ENCODE measurements at places on chromosomes 4 and X.

DNA sequence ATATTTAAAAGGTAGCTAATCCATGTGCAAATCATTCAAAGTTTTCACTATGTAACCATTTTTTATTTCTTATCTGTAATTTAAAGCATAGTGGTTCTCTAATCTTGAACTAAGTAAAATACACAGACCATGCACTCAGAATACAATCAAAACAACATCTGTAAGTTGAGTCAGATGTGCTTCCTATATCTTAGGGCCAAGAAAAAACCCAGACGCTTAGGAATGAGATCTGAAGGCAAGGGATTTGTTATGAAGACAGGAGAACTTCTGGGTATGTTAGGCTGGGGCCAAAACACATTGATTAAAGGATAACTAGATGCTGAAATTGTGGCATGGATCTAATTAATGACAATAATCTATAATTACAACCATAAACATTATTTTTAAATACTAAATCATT lies 120.3 kb downstream of the PDE5A start:
- no peak for DNase-seq

DNA sequence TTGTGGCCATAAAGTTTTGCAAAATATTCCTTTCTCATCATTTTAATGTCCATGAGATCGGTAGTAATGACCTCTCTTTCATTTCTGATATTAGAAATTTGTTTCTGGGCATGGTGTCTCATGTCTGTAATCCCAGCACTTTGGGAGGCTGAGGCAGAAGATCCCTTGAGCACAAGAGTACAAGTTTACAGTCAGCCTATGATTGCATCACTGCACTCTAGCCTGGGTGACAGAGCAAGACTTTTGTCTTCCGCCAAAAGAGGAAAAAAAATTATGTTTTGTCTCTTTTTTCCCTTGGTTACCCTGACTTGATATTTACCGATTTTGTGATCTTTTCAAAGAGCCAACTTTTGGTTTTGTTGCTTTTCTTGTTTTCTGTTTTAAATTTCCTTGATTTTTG lies 10.8 kb upstream of the NKAP start:
- no peak for DNase-seq

GRCh38 chrX:1502241-1502640 lies 34.7 kb downstream of the P2RY8 start:
- DNase-seq: no peak

- no peak for DNase-seq
Measured at GRCh38 chr4:105472871-105473323, 965 bp downstream of the PPA2 start.

- no peak for DNase-seq
Measured at GRCh38 chrX:96835660-96836289, 47.9 kb upstream of the RPA4 start.

DNA sequence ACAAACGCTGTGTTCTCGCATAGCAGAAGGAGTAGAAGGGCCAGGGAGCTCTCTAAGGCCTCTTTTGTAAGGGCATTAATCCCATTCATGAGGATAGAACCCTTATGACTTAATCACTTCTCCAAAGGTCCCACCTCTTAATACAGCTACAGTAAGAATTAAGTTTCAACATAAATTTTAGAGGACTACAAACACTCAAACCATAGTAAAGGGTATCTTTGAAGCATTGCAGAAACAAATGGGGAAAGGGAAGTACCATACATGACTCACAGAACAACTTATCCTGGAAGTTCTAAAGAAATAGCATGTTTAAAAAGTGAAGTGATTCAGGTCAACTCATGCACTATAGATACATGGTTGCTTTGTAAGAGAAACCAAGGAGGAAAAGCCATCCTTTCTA lies 680.8 kb downstream of the RPA4 start:
- DNase-seq: no peak

DNA sequence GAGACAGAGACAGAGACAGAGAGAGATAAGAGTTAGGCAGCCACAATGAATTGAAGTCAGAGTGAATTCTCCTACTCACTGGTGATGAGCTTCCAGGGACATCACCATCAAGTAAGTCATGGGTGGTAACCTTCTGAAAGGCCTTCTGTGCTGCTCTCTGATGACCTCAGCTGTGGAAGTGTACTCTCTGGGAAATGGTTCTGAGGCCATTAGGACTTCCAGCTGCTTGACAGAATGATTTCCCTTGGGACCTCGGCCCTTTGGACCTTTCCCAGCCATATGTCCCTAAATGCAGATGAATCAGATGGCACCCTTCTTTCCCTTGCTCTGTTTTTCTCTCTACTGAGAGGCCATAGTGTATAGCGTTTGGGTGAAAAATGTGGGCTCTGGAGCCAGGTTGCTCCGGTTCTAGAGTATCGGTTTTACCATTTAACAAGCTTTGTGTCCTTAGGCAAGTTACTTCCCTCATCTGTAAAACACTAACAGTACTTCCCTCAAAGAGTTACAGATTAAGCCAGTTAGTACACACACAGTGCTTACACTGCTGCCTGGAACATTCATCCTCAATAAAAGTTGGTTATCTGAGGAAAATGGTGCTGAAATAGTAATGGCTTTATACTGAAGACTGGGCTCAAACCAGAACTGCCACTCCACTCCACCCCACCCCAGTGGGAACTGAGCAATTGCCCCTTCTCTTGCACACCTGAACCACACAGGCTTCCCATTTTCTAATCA lies 7.6 kb downstream of the SEPTIN11 start:
- DNase-seq: no peak

DNA sequence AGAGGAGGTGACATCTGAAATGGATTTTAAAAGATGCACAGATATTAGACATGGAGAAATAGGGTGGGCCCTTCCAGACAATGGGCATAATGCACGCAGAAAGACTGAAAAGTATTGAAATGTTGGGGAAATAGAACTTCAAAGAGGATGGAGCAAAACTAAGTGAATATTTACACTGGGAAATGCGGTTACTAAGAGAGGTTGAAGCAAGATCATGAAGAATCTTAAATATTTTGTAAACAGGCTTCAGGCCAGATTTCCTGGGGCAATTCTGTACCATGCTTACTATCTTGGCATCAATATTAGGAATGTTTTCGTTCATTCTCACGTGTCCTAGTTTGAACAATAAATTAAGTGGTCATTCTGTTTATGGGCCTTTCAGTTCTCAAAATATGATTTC lies 216.3 kb downstream of the ADAMTS3 start:
- DNase-seq: no peak

GRCh38 chrX:5084279-5084678 lies 1144.4 kb downstream of the NLGN4X start:
- no peak for DNase-seq

- no peak for DNase-seq
Measured at GRCh38 chr4:1414831-1415680, 8.8 kb upstream of the NKX1-1 start.

GRCh38 chrX:13121020-13121555 lies 76.7 kb upstream of the FAM9C start:
- DNase-seq: no peak

Data from Caki2 (cell line).